ENCODE measurements at places on chromosomes 12 and 14. TPM values are rescaled to one million over a fixed set of nuclear protein-coding genes. Genes with fewer than 3 reads are reported as not detected.
A peak's percentile ranks its signal among the peaks of the same experiment; 100 is the strongest.

DNA sequence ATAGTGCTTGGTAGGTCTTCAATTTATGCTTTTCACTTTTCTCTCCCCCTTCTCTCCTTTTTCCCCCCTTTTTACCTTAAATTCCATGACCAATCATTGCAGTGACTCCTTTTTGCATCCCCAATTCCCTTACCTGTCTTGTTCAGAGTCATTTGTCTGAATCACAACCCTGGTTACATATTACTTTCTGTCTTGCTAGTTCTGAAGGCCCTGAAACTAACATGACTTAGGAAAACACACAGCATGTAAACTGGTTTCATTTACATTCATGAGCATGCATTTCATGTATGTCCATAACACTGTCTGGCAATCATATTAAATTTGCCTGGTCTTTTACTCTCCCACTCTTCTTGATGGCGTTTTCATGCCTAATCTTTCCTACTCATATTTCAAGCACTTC, 20.3 kb upstream of the FOXG1 start:
- no peak for DNase-seq

DNA sequence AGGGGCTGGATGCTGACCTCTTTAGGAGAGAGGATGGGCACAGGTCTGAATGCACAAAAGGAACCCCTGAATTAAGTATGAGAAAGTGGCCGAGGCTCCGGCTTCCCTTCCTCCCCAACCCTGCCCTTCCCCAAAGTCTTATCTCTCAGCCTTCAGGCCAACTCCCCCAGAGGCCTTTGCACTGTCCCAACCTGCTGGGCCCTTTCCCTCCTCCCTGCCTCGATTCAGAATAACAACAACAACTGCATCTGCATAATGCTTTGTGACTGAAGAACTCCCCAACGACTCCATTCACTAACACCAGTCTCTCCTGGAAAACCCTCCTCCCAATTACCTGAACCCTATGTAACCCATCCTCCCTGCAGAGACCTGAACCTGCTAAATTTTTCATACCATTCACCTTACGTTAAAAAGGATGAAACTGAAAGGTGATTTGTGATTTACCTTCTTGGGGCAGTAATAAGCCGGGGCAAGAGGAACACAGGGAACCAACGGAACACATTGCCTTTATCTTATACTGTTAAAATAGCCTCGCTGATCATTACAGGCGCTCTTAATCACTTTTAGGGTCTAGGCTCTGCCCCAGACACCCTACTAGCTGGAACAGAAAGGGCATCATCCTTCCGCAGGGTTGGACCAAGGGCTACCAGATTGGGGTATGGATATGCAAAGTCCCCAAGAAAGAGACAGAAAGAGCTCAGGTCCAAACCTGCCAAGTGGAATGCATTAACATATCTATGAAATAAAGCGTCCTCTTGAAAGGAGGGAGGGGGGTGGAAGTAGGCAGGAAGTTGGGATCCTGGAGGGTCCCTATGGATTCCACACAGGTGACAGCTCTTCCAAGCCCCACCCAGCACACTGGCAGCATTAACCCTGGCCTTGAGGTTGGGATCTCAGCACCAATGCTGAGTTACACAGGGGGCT, 24.2 kb upstream of the FOXN3 start:
- no peak for DNase-seq

DNA sequence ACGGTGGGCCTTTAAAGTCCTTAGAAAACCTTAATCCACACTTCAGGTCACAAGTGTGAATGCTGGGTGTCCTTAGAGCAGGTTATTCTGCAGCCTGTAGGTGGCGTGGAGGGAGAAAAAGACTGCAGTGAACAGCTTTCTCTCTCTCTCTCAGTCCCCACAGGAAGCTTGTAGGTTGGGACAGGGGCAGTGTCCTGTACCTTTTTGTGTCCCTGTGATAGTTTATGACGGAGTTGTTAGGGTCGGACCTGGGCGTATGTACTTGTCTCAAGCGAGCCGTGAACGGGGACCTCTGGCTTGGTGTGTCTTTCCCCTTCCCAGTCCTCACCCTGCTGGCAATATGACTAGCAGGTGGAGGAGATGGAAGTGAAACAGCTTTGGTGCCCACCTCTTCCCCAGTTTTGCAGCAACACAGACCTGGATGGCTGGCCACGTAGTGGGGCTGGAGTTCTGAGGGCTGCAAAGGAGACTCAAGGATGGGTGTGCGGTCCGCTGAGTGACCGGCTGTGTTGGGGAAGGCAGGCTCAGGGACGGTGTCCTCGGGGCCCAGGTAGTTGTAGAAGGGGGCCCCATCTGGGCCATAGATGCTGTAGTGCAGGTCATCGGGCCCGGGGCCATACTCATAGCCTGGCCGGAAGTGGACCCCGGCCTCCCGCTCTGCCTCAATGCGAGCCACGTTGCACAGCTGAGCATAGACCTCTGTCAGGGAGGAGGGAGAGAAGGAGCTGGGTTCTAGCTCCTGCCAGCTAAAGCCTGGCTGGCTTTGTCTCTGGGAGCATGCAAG, 8.9 kb downstream of the ISCA2 start:
- DNase-seq, result peak; percentile 17

GRCh38 chr12:96219700-96220206, 25.6 kb downstream of the ELK3 start:
- no peak for DNase-seq

DNA sequence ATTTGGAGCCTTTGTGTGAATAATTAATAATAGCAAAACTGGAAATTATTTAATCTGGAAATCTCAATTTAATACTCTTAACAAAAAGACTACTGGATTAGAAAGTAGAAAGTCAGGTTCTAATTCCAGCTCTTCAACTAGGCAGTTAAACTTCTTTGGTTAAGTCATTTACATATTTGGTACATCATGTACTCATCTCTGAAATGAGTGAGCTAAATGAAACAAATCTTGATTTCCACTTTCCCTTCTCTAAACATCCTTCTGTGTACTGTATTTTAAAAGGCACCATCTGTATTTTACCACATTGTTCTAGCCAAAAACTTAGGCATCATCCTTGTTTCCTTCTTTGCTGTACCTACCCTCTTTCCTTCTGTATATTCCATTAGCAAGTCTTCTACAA, 26.9 kb downstream of the CRADD start:
- DNase-seq, result no peak

The STON2 gene
- 9.9 TPM for polyA plus RNA-seq

The CBLN3 gene
- 2.6 TPM for polyA plus RNA-seq

Measured in right lung (tissue), 10 donors.